ENCODE measurements at places on chromosomes 6 and 20.

DNA sequence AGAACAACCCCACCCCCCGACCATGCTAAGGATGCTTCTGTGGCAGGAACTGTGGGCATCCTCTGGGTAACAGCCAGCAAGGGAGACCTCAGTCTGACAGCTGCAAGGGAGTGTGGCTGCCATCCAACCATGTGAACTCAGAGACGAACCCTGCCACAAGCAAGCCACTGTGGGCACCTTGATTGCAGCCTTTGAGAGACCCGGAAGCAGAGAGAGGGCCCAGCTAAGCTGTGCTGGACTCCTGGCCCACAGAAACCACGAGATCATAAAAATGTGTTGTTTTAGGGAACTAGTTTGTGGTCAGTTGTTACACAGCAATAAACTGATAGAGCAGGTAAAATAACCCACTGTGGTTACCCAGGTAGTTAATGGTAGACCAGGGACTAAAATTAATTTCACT lies 414.6 kb downstream of the CDH26 start:
- no peak for DNase-seq

- DNase-seq: no peak
Observed at GRCh38 chr6:23735151-23735550, 390.9 kb upstream of the NRSN1 start.

DNA sequence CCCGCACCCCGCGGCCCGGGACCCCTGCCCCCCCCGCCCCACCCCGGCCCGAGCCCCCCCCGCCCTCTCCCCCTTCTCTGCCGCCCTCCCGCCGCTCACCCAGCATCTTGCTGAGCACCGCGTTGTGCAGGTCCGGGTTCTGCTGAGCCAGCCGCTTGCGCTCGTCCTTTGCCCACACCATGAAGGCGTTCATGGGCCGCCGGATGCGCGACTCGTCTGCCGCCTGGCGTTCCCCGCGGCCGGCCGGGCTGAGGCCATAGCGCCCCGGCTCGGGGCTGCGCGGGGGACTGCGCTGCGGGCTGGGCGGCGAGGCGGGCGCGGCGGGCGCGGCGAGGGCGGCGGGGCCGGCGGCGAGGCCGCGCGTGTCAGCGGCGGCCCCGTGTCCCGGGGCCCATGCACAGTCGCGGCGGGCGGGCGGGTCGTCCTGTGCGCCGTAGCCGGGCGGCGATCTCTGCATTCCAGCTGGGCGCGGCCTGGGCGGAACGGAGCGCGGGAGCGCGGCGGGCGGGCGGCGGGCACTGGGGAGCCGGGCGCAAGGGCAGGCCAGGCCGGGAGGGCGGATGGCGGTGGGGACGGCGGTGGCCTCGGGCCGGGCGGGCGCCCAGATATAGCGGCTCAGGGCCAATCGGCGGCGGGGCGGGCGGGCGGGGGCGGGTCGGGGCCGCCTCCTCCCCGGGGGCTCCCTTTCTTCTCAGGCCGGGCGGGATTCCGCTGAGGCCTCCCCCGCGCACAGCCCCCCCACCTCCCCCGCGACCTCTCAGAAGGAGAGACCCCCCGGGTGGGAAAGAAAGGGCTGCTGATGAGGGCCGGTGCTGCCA lies at the start of gene SOX18:
SOX18 (minus strand) TSS at position 580 of the 818 bp plus-strand sequence; CDS start at position 457, 123 bp downstream.
- DNase-seq: no peak

DNA sequence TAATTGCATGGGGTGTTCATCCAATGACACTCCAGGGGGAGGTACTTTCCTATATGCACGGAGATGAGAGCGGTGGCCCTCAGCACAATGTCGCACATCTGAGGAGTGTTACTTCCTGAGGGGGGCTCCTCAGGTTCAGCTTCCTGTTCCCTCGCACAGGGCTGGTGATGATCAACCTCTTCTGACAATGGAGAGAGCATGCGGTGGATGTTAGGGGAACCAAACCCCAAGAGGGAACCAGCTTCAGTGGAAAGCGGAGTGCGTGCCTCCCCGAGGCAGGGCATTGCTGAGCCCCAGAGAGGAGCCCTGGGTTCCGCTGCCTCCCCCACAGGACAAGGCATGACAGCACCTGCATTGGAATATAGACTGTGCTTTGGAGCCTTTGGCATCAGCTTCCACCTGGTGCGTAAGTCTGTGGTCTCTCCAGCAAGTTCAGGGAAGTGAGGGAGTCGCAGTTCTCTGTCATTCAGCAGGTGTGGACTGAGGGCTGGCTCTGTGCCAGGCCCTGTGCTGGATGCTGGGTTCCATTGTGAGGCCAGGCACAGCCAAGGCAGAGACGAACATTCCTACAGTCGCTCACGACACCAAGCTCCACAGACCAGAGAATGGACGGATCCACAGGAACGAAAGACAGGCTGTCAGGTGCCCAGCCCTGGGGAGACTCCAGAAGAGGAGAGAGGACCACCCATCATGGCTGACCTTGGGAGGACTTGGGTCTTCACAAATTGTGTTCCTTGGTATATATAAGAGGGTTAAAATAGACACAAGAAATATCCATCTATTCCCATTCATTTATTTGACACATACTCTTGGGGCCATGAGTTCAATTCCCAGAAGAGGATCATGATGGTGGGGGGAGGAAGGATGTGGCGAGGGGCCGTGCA lies 3.9 kb upstream of the ZNF831 start:
- DNase-seq: no peak

DNA sequence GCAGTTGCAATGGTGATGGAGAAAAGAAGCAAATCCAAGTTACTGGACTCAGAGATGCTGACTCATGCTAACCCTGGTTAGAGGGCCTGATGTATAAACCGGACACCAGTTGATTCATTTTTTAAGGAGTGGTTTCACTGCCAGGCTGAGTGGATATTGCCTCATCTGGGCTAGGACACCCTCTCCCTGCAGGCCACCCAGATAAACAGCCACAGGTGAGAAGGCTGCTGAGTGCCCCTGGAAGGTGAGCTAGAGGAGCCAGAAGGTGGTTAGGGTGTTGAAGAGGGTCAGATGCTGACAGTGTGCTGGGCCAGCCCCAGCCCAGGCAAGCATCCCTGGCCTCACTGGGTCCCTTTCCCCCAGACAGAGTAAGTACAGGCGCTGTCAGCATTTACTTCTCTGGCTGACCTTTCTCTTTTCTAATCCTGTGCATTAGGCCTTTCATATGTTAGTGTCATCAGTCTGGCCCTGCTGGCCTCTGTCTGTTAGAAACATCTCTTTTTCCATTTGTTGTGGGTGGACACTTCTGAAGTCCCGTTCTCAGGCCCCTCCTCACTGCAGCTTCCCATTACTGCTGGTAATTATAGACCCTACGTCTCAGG lies 13.5 kb downstream of the EPB41L1 start:
- no peak for DNase-seq

All from cerebellar nuclear complex (tissue), 1 donor.